Activated CD4-positive, alpha-beta T cell treated with anti-CD3 and anti-CD28 coated beads for 4 hours (primary cell): ENCODE measurements at places on chromosomes 3 and 15.

DNA sequence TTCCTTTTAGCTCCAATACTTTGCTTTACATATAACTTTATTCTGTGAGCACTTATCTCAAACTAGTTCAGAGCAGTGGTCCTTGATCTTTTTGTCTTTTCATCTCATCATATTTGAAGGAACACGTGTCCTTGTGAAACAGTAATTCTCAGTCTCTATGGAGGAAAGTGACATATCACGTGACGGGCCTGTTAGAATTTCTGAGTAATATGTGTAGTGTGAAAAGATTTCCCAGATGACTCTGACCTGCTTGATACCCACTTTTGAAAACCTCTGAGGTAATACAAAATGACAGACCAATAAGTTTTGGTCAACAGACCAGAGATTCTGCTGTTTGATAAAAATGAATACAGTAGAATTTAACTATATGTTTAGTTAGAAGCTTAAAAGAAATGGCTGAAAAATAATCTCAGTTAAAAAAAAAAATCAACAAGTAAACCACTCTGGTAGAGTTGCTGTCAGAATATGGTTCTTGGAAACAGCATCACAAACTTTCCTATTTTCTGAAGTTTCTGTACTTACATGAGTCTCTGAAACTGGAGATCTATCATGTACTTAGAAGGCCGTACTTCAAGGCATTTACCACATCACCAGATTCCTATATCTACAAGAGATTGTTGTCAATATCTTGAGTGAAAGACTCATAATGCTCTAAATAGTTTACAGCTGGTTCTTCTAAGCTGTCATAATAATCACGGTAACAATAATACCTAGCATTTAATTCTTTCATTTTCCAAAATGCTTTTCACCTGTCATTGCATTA lies 590.2 kb upstream of the TBL1XR1 start:
- DNase-seq, result no peak

DNA sequence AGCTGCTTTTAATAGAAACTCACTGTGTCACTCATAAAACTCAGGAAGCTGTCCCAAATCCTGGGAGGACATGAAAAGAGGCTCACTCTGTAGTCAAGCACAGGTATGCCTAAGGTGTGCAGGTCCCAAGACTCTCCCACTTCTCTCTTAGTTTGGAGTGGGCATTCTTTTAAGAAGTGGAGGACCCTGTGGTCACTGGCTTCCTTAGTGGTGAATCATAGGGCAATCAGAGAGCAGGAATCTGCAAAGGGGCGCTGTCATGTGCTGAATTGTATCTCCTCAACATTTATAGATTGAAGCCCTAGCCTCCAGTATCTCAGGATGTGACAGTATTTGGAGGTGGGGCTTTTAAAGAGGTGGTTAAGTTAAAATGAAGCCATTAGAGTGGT lies 47.2 kb upstream of the ZBTB38 start:
- DNase-seq, result no peak

DNA sequence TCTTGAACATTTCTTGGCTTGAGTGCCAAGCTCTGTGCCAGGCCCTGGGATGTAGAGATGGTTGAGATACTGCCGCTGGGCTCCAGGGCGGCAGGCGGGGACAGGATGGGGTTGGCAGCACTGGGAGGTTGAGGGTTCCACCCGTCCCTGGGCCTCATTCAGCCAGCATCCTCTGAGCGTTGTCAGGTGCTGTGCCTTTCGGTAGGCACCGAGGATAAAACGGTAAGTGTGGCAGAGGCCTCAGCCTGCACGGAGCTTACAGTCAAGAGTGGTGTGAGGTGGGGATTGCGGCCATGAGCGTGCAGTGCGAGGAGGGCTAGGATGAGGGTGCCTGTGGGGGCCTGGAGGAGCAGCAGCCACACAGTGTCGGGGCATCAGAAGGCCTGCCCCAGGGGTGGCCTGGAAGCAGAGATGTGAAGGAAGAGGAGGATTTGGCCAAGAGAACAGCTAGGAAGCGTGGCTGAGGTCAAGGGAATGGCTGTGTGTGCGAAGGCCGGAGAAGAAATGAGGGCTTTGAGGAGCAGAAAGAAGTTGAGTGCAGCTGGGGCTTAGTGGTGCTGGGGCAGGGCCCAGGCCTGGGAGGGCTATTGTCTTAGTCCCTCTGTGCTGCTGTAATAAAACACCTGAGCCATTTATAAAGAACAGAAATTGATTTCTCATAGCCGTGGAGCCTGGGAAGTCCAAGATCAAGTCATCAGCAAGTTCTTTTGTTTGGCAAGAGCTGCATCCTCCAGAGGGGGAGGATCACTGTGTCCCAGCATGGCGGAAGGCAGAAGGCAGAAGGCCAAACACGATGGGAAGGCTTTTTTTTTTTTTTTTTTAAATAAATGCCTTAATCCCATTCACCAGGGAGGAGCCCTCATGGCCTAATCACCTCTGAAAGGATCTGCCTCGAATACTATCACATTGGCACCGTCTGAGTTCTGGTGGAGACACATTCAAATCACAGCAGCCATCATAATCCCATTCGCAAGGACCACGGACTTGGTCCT lies 22.7 kb downstream of the CORO2B start:
- DNase-seq, result no peak

- DNase-seq, result no peak
These were observed 53.2 kb upstream of the PPARG start for GRCh38 chr3:12235691-12236090.

DNA sequence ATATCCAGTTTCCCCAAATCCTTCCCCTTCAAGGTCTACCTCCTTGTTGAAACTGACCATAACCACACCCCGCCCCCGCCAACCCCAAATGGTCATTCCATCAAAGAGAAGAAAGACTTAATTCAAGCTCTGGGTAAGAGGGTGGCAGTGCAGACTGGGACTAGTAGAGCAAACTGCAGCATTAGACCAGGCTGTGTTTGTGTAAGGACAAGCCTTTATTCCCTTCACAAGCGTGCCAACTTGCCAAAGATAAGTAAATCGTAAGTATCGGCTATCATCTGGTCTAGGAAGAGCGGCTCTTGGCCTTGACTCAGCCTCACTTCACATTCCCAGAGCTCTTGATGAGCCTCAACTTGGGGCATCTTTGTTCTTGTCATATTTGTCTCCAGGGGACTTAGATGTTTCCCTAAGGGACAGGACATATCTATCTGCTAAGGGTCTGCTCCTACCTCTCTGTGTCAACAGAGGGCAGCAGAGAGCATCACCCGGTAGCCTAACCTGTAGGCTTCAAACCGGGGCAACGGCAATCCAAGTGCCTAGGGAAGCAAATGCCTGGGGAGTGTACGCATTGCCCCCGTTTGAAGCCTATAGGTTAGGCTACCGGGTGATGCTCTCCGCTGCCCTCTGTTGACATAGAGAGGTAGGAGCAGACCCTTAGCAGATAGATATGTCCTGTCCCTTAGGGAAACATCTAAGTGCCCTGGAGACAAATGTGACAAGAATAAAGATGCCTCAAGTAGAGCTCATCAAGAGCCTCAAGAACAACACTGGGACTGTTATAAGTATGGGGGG lies 8.9 kb upstream of the MAP3K13 start:
- DNase-seq, result peak; percentile 33

DNA sequence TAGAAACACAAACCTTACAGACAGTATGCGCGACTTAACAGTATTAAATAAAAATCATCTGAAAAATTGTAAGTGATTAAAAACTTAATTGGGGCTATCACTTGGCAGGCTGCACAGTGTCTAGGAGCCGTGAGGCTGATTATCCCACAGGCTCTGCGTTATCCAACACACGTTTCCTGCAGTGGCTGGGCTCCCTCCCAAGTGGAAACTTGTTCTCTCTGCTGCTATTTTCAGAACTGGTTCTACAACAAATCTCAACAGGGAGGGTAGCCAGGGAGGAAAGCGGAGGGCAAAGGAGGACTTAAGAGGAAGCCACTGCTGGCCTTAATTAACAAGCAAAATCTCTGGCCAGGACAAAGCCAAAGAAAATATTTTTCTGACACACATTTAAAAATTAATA lies 555.2 kb downstream of the MAGI1 start:
- no peak for DNase-seq

DNA sequence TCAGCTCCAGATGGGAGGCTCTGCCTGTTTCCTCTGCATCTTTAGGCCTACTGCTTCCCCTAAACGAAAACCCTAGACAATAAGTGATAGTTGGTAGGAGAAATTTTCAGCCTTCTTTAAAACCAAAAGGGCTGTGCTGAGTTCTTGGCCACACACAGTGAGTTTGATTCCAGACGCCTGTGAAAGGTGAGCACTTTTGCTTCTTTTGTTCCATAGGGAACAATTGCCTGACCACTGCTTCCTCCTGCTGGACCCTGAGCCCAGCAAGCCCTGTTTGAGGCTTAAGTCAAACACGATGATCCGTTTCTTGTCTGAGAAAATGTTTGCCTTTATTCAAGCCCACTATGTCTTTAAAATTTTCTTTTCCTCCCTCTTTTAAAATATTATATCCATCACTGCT lies 493.9 kb downstream of the ZIC1 start:
- no peak for DNase-seq

DNA sequence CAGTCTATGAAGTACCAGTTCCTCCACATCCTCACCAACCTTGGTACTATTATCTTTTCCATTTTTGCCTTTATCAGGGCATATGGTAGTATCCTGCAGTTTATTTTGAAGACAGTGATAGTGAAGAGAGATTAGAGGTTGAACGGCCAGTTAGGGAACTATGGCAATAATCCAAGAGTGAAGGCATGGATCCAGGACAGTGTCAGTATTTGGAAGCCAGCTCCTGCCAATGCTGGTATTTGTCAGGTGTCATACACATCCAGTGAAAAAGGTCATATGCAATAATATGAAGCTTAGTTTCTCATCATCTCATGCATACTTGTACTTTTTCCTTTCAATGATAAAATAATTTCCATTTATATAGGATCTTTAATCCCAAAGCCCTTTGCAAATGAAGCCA lies 56.8 kb upstream of the KCNMB2 start:
- DNase-seq, result no peak

DNA sequence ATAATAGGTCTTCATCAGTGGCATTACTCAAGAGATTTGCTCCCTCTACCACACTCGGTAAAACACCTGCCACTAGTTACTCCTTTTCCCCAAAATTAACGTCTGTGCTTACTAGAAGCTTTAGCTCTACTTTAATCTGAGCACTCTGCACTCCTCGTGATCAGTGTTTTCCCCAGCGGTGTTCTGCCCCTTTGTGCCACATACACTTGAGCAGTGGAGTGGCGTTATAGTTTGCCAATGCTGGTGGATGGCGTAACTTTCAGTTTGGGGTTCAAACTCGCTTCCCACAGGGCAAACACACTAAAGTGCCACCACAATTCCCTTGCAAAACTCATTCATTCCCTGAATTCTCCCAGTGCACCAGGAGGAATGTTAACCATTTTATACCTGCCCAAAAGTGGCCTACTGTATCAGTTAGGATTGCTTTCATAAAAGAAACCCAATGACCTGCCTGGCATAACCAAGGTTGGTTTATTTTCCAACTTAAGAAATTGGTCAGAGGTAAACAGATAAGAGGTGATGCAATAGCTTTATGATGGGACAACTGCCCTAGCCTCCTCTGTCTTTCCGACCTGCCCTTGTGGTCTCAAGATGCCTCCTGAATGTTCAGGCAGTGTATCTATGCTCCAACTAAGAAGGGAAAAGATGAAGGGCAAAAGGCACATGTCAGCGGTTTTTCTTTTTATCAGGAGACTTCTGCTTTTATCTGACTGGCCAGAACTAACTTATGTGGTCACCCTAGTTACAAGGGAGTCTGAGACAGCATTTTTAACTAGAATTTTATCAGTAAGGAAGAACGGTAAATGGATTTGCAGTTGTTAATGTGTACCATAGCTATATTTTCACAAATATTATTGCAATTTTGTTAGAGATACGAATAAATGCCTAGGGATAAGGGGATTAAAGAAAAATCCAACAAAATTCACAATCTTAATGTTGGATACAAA lies 83.9 kb downstream of the FSIP1 start:
- DNase-seq, result no peak

DNA sequence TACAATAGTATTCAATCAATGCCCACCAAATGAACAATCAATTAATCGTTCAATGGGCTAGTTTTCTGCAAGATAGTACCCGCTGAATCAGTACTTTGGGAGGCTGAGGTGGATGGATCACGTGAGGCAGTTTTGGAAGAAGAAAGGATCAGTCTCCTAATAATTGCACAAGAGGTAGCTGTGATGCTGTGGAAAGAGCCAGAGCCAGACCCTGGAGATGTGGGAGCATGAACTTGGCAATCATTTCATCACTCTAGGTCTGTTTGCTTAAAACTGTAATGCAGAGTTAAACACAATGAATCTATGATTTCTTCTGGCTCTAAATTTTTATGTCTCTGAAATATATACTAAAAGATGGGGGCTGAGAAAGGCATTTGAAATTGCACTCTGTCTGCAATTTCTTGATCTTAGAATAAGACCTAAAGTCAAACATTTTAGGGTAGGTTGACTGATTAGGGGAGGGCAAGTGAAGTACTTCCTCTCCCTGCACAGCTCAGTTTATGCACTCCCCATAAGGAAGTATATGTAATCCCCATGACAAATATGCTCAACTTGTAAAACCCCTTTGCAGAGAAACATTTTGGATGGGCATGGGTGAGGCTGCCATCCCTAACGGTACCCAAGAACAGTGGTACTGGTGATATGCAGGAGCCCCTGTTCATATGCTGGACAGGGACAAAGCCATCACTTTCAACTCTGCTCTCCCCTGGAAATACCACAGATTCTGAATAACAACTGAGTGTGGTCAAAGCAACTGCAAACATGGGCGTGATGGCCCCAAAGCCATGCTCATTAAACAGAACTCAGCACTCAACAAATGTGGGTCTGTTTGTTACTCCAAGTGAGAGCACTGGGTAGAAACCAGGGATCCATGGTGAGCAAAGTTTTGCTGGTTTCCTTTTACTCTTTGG lies 28.6 kb upstream of the SPATA12 start:
- no peak for DNase-seq
